ENCODE measurements at places on chromosomes 12 and 14.

DNA sequence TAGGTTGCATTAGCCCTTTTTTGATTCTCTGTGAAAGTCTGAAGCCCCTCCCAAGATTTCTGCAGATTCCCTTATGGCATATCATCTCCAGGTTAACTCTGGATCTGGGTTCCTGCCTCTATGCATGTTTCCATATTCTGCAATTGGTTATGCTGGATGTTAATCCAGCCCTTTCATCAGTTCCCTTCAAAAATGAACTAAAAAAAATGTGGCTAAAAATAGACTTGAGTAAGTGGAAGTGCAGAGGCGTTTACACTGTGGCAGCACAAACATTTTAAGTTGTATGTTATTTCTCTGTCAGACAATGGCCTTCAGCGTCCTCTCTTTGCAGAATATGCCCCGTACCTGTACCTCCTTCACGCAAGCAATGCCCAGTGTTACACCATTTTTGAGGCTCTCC is 11.4 kb downstream of the MGST1 start:
- no peak for DNase-seq

DNA sequence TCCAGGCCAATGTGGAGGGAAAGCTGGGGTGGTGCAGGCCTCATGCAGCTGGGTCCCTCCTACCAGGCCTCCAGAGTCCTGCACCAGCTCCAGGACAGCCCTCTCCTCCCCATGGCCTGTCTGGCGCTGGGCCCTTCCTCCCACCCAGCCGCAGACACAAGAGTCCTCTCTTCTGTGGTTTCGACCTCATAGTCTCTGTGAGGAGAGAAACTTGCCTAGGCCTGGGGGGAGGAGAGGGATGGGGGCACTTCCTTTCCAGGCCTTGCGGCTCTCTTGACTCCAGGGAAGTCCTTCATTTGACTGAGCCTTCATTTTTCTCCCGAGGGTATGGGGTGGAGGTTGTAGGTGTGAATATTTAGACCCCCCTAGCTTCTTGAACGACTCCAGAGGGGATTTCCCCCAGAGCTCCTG is 2.3 kb downstream of the MMP14 start:
- no peak for DNase-seq

DNA sequence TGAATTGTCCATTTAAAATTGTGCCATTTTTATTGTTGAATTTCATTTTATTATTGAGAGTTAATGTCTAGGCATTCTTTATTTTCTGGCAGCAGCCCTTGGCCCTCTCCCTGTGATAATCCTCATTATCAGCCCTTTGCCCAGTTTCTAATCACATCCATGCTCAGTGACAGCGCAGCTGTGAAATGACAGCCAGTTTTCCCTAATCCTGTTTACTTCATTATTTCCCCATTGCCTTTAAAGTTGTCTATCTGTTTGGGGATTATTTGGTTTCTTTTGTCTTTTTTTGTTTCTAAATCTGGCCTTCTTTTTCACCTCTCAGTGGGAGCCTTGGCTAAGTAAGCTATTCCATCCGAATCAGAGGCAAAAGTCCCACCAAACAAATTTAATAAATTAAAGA is 476.9 kb downstream of the SLC6A15 start:
- DNase-seq, result no peak

DNA sequence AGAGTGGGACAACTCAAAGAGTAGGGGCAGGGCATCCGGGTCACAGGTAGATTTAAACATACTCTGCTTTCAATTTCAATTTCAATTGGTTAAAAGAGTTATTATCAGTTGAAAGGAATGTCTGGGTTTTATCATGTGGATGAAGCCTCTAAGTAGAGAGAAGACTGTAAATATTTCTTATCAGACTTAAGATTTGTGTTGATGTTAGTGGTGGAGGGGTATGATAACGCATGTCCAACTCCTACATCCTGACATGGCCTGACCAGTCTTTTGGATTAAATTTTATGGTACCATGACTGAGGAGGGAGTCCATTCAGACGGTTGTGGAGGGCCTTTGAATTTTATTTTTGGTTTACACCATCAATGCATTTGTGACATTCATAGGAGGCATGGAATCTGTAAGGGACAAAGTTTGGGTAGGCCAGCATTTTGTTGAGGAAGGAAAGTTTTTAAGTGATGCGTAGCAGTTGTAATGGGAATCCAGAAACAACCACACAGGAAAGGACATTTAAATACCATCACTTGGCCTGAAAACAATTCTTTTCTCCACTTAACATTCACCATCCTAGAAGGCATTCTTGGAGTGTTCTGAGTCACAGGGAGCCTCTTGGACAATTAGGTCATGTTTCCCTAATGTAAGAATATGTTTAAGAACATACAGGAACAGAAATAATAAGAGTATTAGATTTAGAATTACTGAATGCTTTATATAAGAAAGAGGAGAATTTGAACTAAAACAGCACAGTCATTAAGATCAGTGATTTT is 371.9 kb downstream of the ATP23 start:
- DNase-seq, result no peak

DNA sequence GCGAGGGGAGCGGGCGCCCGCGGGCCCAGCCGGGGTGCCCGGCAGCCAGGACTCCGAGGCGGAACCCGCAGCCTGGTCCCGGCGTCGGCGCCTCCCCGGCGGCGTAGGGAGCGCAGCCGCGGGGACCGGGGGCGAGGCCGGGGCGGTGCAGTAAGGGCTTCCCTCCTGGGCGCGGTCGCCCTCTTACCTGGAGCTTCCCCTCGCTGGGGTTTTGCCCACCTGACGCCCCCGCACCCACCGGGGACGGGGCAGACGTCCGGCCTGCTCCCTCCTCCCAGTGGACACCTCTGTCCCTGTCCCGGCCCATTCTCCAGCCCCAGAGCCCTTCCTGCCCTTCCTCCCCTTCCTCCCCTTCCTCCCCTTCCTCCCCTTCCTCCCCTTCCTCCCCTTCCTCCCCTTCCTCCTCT is 413 bp upstream of the TUBA1C start:
- DNase-seq, result peak; percentile 91

- no peak for DNase-seq
Measured at GRCh38 chr12:113818283-113818682, 147.8 kb downstream of the RBM19 start.

DNA sequence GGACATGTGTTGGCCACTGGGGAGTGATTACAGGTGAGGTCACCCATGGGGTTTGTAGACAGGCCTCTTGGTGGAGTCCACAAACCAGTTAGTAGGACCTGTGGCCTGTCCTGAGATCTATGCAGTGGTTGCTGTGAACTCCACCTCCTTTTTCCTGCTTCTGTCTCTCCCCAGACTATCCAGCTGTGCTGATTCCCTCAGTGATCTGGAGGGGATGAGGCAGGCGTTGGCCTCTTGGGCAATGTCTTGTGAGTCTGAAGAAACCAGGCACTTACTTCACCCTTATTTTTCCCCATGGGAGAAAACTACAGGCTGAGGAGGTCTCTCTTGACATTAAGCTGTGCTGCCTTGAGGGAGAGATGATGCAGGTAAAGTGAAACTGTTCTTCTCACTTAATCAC is 257.2 kb upstream of the PRICKLE1 start:
- no peak for DNase-seq

GRCh38 chr12:125131958-125132357 is 66.7 kb downstream of the AACS start:
- DNase-seq, result no peak

GRCh38 chr12:131102991-131103668 is 149.4 kb downstream of the ADGRD1 start:
- peak; percentile 62 for DNase-seq

GRCh38 chr12:122067548-122067947 is 11.0 kb upstream of the MLXIP start:
- no peak for DNase-seq

GRCh38 chr12:122148657-122149056 is 25.4 kb downstream of the IL31 start:
- no peak for DNase-seq

DNA sequence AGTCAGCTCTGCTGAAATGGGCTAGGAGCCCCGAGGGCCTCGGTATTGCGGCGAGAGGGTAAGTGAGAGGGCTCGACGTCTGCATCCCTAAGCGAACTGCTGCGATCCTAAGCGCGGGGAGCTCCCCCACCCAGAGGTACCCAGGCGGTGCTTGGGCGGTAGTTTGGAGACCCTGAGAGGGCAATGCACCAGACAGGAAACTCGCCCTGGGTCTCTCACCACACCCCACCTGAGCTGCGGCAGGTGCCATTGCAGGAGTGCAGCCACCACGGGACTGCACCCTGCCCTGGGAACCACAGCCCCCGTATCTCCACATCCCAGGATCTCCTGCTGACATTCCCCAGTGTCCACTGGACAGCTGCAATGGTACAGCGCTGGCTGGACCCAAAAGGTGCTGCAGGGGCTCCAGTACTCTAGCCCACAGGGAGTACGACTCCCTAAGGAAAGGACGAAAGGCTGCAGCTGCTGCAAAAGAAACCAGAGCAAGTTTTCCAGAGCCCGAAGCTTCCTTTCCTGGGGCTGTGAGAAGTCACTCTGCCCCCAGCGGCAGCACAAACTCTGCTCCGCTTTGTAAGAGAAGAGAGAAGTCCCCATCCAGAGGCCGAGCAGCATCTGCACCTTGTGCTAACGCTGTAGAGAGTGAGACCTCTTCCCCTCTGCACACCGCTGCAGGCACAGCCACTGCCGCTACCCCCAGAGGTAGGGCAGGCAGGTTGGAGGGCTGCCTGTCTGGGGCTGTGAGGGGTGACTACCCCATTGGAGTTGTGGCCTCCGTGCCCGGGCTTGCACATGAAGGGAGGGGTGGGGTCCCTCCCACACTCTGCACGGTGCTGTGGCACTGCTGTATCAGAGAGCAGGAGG is 31.1 kb upstream of the MON2 start:
- DNase-seq, result no peak

DNA sequence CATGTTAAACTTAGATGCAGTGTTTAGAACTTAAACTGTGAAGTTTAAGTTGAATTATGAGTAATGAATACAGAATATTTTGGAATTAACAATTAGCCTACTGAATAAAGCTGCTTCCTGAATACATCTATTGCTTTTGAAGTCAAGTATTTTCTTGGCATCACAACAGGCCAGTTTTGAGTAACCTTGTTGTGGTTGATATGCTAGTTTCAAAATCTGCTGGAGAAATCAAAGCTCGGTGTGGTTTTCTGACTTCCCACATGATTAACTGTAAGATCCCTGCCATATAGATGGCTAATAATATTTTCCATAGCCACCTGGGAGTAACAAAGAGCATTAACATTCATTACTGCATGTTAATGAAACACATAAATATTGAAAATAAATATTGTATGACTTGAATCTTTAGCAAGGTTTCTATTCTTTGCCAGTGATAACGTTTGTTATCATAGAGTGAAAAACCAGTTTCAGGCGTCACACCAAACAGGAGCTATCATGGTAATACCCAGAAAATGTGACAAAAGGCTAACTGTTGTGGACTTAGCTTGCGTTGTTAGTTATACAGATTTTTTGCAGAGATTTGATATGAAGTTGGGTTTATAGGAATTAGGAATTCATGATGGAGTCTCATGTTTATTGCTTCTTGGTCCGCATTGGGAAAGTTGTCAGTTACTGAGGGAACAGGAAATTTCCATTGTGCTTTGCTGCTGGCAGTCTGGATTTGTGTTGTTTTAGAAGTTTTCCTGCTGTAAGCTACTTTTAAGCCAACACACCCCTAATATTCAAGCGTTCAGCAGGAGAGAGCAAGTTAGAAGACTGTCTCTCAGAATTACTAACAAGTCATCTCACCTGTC is 32.1 kb downstream of the PPFIBP1 start:
- DNase-seq, result no peak

- DNase-seq, result no peak
Measured at GRCh38 chr12:57240066-57240921, 10.7 kb downstream of the STAC3 start.

GRCh38 chr12:29333178-29333577 is 47.8 kb downstream of the ERGIC2 start:
- DNase-seq, result no peak

- DNase-seq, result no peak
Measured at GRCh38 chr12:111846016-111846415, 4.0 kb downstream of the MAPKAPK5 start.

DNA sequence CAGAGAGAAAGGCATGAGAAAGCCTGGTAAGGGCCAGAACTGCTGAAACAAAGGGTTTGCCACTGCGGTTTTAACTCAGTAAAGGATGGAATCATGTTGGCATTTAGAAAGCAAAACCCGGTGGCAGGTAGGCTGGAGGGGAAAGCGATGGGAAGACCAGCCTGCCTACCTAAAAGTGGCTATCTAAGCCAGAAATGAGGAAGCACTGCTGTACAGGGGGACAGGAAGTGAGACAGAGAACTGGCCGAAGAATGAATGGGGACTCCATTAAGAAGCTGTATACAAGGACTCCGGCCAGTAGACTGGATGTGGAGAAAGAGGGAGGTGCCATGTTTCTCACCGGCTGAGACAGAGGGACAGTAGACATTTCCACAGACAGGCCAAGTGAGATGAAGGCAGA is 48.2 kb downstream of the PPM1H start:
- DNase-seq, result no peak

DNA sequence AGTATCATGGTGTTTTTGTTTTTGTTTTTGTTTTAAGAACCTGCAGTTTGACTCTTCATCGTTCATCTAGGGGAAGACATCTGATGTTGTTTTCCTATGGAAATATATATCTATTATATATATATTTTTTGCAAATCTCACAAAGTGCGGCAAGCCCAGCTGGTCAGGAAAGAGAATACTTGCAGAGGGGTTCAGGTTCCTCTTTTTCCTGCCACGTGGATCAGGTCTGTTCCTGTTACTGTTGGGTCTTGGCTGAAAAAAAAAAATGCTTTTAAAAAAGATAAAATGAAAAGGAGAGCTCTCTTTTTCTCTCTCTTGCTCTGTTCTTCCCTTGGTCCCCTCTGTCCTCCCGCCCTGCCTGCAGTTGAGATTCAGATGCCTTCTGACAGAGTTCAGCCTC is 179.4 kb upstream of the BCL2L14 start:
- no peak for DNase-seq
